T-helper 2 cell treated with Interferon-gamma antibody and Interleukin-4, amounts not matched to agents 100 ng/mL and 5 ng/mL, for 36 hours (primary cell): ENCODE measurements at places on chromosomes 11 and 22. TPM values are rescaled to one million over a fixed set of nuclear protein-coding genes. Genes with fewer than 3 reads are reported as not detected.

Gene RABL2B
- total RNA-seq = 37.2 and 38.1 TPM in 2 replicates

Gene GPR83
- total RNA-seq = 0.09 and 0.11 TPM in 2 replicates

Gene TMEM223
- total RNA-seq = 19.6 and 19.8 TPM in 2 replicates

Gene UPK3A
- not detected in 2 replicates for total RNA-seq

Gene MMP8
- total RNA-seq = not detected in 2 replicates

Gene ACRV1
- not detected in 2 replicates for total RNA-seq
